ENCODE measurements at places on chromosomes 16 and 17.

DNA sequence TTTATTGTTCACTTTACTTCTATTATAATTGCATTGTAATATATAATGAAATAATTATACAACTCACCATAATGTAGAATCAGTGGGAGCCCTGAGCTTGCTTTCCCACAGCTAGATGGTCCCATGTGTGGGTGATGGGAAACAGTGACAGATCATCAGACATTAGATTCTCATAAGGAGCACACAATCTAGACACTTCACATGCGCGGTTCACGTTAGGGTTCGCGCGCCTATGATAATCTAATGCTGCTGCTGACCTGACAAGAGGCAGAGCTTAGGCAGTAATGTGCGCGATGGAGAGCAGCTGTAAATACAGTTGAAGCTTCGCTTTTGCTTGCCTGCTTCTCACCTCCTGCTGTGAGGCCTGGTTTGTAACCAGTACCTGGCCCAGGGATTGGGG is 40.2 kb downstream of the BCAS3 start:
- no peak for DNase-seq

GRCh38 chr16:14036889-14037288 is 34.2 kb upstream of the MRTFB start:
- no peak for DNase-seq

GRCh38 chr17:50026046-50026675 is 29.7 kb upstream of the ITGA3 start:
- no peak for DNase-seq

DNA sequence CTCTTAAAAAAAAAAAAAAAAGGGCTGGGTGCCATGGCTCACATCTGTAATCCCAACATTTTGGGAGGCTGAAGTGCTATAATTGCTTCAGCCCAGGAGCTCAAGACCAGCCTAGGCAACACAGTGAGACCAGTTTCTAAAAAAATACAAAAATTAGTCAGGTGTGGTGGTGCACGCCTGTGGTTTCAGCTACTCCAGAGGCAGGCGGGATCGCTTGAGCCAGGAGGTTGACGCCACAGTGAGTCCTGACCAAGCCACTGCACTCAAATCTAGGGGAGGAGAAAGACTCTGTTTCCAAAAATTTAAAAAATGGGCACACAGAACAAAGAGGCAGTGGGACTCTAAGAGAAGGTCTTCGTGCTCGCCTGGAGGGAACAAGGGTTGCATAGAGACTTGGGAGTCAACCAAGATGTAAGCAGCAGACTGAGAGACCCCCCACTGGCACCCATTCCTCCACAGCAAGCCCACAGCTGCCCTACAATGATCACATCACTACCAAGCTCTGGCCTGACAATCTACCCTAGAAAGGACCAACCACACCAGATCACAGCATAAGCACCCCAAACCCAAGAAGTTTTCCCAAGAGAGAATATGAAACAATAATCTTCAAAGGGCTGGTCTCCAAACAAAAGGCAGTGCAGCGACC is 121.6 kb downstream of the ANKRD11 start:
- DNase-seq = no peak

DNA sequence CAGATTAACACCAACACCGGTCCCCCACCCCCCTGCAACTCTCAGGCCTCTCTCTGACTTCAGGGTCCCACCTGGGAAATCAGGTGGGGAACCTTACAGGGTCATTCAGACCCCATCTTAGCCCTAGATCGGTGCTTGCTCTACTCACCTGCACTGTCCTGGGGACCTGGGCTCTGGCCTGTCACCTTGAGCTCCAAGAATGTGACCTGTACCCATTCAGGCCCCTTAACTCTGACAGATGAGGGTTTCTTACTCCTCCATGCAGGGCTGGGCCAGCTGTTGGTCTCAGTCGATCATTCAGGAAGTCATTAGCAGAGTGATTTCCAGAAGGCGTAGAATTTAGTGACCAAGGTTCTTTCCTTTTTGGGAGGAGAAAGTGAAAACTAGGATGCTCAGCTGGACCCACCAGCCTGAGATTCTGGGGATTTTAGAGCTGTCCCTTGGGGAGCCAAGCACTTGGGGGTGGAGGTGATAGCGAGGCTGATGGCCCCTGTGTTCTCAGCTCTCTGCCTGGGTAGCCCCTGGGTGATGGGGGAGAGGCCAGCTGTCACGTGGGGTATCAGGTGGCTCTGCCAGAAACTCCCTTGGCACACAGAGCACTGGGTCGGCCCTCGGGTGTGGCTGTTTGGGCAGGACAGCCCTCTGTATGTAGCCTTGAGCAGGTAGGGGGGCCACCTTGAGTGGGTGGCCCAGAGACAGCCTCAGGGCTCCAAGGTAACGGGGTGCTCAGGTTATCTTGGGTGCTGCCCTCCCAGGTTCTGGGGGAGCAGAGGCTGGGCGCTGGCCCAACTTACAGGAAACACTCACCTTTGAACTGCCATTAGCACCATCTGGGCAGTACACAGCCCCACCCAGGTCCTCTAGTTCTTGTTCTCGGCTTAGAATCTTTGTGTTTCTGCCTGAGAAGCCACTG is 724 bp downstream of the MVP start:
- no peak for DNase-seq

DNA sequence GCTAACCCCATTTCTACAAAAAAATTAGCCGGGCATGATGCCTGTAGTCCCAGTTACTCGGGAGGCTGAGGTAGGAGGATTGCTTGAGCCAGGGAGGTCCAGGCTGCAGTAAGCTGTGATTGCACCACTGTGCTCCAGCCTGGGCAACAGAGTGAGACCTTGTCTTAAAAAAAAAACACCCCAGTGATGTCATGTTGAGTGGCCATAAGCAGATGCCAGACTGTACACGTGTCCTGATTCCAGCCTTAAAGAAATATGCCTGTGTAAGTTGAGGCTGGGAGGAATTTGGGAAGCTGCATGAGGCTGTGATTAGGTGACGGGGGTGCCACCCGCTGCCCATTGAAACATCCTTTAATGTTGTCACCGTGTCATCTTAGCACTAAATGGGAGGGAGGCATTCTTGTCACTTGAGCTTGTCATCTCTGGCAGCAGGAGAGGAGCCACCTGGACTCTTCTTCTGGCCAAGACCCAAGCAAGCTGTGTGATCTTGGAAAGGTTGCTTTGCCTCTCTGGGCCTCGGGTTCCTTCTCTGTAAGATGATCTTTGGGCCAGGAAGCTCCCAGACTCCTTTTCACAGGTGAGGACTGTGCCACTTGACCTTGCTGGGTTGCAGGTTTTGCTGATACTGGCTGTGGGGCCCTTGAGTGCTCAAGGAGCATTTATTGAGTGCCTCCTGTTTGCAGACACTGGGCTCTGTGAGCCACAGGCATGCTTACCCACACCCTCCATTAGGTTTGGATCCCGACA is 98.3 kb upstream of the CIBAR2 start:
- DNase-seq = no peak

GRCh38 chr17:73272906-73273218 is 11.2 kb upstream of the CPSF4L start:
- no peak for DNase-seq

DNA sequence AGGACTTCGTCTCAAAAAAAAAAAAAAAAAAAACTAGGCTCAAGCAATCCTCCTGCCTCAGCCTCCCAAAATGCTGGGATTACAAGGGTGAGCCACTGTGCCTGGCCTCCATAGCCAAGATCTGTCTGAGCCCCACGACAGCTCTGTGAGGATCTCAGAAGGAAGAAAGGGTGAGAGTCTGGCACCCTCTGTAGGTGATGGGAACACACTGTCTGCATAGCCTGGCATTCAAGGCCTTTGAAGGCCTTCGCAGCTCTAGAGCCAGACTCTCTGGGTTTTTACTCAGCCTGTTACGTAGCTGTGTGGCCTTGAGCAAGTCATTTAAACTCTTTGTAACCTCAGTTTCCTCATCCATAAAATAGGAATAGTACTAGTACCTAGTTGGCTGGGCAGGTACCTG is 6.3 kb upstream of the XPO6 start:
- no peak for DNase-seq

- no peak for DNase-seq
These were observed 818 bp downstream of the DPH1 start for GRCh38 chr17:2030779-2031163.

- no peak for DNase-seq
These were observed 62.6 kb downstream of the TUBD1 start for GRCh38 chr17:59830007-59830630.

DNA sequence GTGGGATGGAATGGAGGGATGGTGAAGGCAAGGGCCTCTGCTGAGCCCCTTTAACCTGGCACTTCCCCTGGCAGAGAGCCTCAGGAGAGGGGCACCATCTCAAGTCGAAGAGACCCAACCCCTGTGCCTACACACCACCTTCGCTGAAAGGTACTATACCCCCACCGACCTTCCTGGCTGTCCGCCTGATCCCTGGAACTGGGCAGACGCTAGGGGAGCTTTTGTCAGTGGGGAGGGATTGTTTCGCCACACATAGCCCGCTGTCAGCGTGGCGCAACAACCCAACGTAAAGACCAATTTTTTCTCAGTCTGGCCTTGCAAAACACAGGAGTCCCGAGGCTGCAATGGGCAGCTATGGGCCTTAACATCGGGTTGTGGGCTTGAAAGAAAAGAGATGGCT is 3.1 kb downstream of the PPP1R1B start:
- DNase-seq = no peak

- no peak for DNase-seq
These were observed 439.2 kb upstream of the MAF start for GRCh38 chr16:80039777-80040176.

DNA sequence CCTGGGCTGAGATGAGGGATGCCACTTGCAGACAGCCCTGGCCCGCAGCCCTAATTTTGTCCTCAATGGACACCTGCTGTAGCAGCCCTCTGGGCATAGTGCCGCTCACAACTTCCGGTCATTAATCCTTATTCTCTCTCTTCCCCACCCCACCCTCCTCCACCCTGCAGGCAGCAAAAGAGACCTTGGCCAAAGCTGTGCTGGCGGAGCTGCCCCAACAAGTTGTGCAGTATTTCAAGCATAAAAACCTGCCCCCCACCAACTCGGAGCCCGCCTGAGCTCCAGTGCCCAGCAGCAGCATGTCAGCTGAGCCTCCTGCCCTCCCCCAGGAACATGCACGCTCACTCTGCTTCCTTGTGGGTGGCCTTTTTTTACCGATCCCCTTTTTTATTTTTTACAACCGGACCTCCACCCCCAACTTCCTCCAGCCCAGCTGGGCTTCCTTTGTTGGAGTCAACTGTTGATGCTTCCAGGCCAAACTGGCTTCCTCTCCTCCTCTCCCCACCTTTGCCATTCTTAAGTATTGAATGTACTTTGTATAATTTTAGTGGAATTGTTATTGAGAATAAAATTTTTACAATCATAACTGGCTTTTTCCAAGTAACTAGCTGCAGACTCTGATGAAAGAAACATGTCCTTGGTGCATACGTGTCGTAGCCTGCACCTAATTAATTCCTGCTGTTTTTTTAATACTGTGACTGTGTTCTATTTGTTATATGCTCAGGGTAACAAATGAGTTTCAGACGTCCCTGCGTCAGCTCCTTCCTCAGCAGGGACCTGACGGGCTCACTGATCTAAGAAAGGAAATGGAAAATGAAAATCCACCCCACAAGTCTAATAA is 38.2 kb downstream of the PSME3IP1 start:
- no peak for DNase-seq

- no peak for DNase-seq
These were observed 160.8 kb downstream of the CA10 start for GRCh38 chr17:51997723-51998122.

DNA sequence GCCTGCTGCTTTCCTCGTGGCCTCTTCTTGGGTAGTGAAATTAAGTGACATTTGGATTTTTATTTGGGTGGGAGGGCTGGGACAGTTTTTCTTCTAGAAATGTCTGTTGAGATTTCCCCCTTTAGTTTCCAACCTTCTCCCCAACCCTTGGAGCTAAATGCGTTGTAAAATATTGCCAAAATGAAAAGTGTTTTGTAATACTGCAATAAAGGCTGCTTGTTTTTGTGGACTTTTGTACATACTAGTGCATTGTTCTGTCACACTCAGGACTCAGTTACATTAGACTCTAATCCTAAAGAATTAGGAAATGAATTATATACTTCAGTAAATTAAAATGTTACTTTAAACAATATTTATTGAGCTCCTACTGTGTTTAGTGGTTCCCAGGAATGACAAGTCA is 21.7 kb downstream of the HEATR9 start:
- no peak for DNase-seq

- no peak for DNase-seq
These were observed 5.5 kb downstream of the DHODH start for GRCh38 chr16:72013888-72014581.

DNA sequence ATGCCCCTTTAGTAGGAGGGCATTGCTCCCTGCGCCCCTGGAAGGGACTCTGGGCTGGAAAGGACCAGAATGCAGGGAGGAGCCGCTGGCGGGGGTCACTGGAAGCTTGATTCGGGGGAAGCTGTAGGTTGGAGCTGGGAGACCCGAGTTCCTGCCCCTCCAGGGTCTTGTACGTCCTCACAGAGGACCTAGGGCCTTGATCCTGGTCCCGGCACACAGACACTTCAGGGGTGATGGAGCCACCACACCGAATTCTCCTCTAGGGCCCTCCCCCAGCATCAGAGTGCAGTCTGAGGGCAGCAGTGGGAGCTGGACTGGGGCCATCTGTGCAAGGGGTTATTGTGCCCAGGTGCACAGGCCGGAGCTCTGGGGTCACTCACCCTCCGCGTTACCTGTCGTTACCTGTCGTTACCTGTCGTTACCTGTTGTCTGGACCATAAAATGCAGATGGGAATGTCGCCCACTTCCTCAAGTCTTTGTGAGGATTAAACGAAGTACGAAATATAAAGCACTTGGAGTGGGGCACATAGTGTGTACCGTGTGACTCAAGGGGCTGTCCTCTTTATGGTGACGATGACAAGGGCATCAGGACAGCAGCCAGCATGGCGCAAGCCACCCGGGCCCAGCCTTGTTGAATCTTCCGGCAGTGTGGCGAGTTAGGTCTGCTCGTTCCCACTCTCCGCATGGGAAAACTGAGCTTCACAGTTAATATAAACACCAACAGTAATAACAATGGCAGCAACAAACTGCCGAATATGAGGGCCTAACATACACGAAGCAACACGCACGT is 48.6 kb downstream of the CMIP start:
- no peak for DNase-seq

- no peak for DNase-seq
These were observed 29.0 kb downstream of the CDK5R1 start for GRCh38 chr17:32515677-32516383.

DNA sequence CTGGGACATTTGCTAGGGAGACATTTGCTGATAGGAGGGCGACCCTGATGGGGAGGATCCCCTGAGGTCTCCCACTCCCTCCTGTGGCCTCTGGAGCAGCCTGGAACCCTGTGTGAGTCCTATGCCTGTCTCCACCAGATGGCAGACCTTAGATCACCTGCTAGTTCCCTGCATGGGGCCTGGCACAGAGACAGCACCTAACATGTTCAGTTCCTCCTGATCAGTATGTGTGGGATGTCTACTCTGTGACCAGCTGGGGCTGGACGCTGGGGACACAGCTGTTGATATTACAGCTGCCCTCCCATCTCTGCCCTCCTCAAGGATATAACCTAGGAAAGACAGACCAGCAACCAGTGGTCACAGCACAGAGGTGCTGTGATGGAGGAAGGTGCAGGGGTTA is 1.1 kb upstream of the ADCY7 start:
- DNase-seq = no peak
